ENCODE measurements at places on chromosomes 2 and 18. TPM values are rescaled to one million over a fixed set of nuclear protein-coding genes. Genes with fewer than 3 reads are reported as not detected.

- H3K36me3 ChIP-seq = no peaks in the 10 kb centered on the region
- no peak for DNase-seq
- no peak overlapping the region for H3K4me3 ChIP-seq
- no peak overlapping the region for H3K27ac ChIP-seq
- no peaks in the 10 kb centered on the region for H3K4me1 ChIP-seq
- H3K27me3 ChIP-seq = no peaks in the 10 kb centered on the region
Observed at GRCh38 chr2:985317-985898, 34.8 kb downstream of the SNTG2 start.

Gene TCF23
- 0.39 TPM for total RNA-seq

GRCh38 chr18:48787203-48788151 is 163.3 kb downstream of the SMAD7 start:
- H3K4me3 ChIP-seq = no peak overlapping the region
- H3K27me3 ChIP-seq = no peaks in the 10 kb centered on the region
- no peak overlapping the region for H3K27ac ChIP-seq
- H3K36me3 ChIP-seq = no peaks in the 10 kb centered on the region

Gene MC4R
- not detected for total RNA-seq

GRCh38 chr2:62306751-62307468 is 111.0 kb downstream of the B3GNT2 start:
- H3K4me1 ChIP-seq = no peaks in the 10 kb centered on the region
- H3K4me3 ChIP-seq = no peak overlapping the region
- no peaks in the 10 kb centered on the region for H3K36me3 ChIP-seq
- no peaks in the 10 kb centered on the region for H3K27me3 ChIP-seq
- DNase-seq = no peak

GRCh38 chr2:162312853-162313252 is 5.6 kb downstream of the IFIH1 start:
- no peak overlapping the region for H3K4me3 ChIP-seq
- H3K27me3 ChIP-seq = no peaks in the 10 kb centered on the region
- no peaks in the 10 kb centered on the region for H3K36me3 ChIP-seq
- peaks cover 2% of the 10 kb centered on the region for H3K4me1 ChIP-seq
- DNase-seq = no peak

Gene SNRNP27
- 58.3 TPM for total RNA-seq

GRCh38 chr2:37096568-37096967 is 12.2 kb downstream of the GPATCH11 start:
- H3K27ac ChIP-seq = no peak overlapping the region
- H3K36me3 ChIP-seq = peaks cover 7% of the 10 kb centered on the region
- no peaks in the 10 kb centered on the region for H3K4me1 ChIP-seq

DNA sequence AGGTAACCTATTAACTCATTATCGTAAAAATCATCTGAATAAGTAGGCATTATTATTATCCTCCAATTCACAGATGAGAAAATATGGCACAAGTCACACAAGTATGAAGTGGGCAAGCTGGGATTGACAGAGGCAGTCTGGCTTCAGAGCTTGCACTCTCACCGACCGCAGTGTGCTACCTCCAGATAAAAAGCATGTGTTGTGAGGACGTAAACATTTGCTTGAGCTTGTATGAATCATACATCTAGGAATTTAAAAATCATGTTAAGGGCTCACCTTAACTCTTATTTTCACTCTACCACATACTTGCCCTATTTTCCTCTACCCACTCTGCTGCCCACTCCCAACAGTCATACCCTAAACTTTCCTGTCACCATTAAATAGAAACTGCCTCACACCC is 65.3 kb upstream of the AMMECR1L start:
- H3K36me3 ChIP-seq = peaks cover 9% of the 10 kb centered on the region
- H3K4me1 ChIP-seq = no peaks in the 10 kb centered on the region
- H3K27ac ChIP-seq = no peak overlapping the region

Gene CERS6
- total RNA-seq = 8.3 TPM

- H3K36me3 ChIP-seq = no peaks in the 10 kb centered on the region
- H3K27ac ChIP-seq = no peak overlapping the region
- H3K4me1 ChIP-seq = no peaks in the 10 kb centered on the region
- H3K27me3 ChIP-seq = no peaks in the 10 kb centered on the region
Observed at GRCh38 chr2:134406736-134407135, 152.9 kb downstream of the MGAT5 start.

DNA sequence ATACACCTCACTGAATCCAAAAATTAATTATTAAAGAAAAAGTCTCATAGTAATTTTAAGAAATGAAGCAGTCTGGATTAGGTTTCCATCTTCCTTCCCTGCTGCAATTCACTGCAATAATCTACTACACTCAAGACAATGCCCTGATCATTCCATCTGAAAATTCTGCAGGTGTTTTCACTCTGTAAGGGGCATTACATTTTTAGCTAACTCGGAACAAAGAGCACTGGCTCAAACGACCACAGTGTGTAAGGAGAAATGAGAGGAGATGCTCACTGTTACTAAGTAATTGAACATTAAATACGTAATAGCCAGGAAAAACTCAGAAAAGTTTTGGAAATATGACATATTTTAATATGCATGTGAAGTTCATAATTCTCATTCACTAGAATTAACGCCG is 1.3 kb downstream of the B4GALT6 start:
- H3K27me3 ChIP-seq = no peaks in the 10 kb centered on the region
- no peaks in the 10 kb centered on the region for H3K36me3 ChIP-seq
- H3K4me3 ChIP-seq = no peak overlapping the region
- no peak overlapping the region for H3K27ac ChIP-seq
- DNase-seq = no peak
- H3K4me1 ChIP-seq = no peaks in the 10 kb centered on the region

DNA sequence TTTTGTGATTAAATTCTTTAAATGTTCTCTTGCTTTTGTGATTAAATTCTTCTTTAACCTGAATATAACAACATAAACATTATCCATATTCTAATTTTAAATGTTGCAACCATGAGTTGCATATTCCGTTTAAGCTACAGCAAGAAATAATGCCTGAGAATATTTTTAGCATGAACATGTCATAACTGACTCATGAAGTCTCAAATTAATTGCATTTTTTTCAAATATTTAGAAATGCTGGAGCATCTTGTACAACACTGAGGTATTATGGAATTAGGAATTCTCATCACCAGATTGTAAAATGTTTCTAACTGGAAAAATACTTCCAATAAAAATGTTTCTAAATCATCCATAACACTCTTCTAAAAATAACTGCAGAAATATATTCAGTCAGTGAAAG is 14.7 kb downstream of the ROCK2 start:
- peaks cover 4% of the 10 kb centered on the region for H3K4me1 ChIP-seq
- H3K4me3 ChIP-seq = no peak overlapping the region
- H3K27ac ChIP-seq = no peak overlapping the region
- DNase-seq = no peak
- H3K27me3 ChIP-seq = no peaks in the 10 kb centered on the region

DNA sequence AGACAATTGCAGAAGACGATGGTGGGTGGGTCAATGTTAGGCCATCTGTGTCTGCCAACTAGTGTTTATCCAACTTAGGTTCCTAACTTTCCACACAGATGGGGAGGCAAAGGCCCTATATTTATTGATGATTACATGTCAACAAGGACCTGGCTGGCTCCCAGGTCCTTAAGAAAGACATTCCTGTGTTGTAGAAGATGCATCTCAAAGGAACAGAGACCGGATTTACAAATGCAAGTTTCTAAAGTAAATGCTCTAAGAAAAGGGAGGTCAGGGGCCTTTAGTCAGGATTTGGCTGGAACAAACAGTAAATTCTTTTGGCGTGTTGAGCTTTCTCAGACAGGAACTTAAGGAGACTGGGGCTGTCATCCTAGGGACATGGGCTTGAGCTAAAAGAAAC is 175.0 kb downstream of the SH3BP4 start:
- H3K27ac ChIP-seq = no peak overlapping the region
- no peak for DNase-seq
- H3K27me3 ChIP-seq = no peaks in the 10 kb centered on the region
- H3K4me1 ChIP-seq = no peaks in the 10 kb centered on the region
- no peak overlapping the region for H3K4me3 ChIP-seq

Gene EHD3
- 19.8 TPM for total RNA-seq

GRCh38 chr2:235384624-235385023 is 109.2 kb upstream of the AGAP1 start:
- no peak overlapping the region for H3K27ac ChIP-seq
- H3K4me3 ChIP-seq = no peak overlapping the region
- no peaks in the 10 kb centered on the region for H3K36me3 ChIP-seq
- H3K4me1 ChIP-seq = no peaks in the 10 kb centered on the region
- H3K27me3 ChIP-seq = no peaks in the 10 kb centered on the region

Gene GNAL
- total RNA-seq = 12.0 TPM

Gene GALNT14
- total RNA-seq = 1.7 TPM

Gene AQP4
- total RNA-seq = not detected

GRCh38 chr18:65725251-65726050 is 25.4 kb upstream of the CDH7 start:
- no peak for DNase-seq
- H3K4me1 ChIP-seq = no peaks in the 10 kb centered on the region
- H3K36me3 ChIP-seq = no peaks in the 10 kb centered on the region
- no peak overlapping the region for H3K27ac ChIP-seq
- no peaks in the 10 kb centered on the region for H3K27me3 ChIP-seq

DNA sequence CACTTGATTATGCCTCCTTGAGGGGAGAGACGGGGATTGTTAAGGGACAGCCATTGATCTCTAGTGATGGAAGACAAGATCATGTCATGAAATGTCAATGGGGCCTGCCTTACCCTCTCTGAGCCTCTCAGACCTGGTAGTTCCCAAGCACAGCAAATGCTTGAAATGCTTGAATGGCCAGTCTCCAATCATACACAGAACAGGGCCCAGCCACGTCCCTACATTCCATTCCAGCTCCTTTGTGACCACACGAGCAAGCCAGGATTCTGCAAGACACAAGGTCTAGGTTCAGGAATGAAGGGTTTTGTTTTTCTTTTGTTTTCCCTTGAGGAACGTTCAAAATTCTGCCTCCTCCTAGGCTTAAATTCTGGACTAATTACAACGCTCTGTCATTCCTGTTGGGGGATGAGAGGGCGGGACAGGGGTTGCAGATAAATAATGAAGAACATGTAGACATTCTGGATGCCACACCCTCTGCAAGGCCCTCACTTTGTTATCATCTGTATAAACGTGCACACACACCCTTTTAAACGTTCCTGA is 98.1 kb upstream of the YPEL5 start:
- H3K4me3 ChIP-seq = no peak overlapping the region
- no peak overlapping the region for H3K27ac ChIP-seq
- H3K36me3 ChIP-seq = no peaks in the 10 kb centered on the region
- H3K4me1 ChIP-seq = no peaks in the 10 kb centered on the region
- DNase-seq = no peak

- DNase-seq = no peak
- H3K27ac ChIP-seq = no peak overlapping the region
- H3K4me1 ChIP-seq = peaks cover 2% of the 10 kb centered on the region
- H3K4me3 ChIP-seq = no peak overlapping the region
Observed at GRCh38 chr2:9297156-9297555, 90.5 kb downstream of the ASAP2 start.

- H3K36me3 ChIP-seq = no peaks in the 10 kb centered on the region
- H3K4me3 ChIP-seq = no peak overlapping the region
- no peaks in the 10 kb centered on the region for H3K4me1 ChIP-seq
- no peak for DNase-seq
- no peaks in the 10 kb centered on the region for H3K27me3 ChIP-seq
Observed at GRCh38 chr18:58481321-58482180, 147.3 kb downstream of the ALPK2 start.

DNA sequence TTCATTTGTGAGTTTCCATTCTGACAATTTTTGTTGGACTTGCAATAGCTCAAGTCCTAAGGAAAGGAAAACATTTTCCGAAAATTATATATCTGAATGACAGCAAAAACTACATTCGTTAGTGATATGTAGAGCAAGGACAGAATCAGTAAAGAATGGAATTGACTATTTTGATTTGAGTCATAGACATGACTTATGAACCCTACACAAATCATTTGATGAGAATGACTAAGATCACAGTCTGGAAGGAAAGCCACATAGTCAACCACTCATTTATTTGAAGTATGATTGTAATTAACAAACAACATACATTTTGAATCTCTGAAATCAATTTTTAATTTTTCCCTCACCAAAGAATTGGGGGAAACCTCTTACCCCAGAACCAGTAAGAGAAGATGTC is 231.6 kb upstream of the CRIM1 start:
- H3K27me3 ChIP-seq = no peaks in the 10 kb centered on the region
- no peaks in the 10 kb centered on the region for H3K4me1 ChIP-seq
- H3K27ac ChIP-seq = no peak overlapping the region
- H3K36me3 ChIP-seq = no peaks in the 10 kb centered on the region
- no peak for DNase-seq

Gene TRIB2
- total RNA-seq = 63.4 TPM

DNA sequence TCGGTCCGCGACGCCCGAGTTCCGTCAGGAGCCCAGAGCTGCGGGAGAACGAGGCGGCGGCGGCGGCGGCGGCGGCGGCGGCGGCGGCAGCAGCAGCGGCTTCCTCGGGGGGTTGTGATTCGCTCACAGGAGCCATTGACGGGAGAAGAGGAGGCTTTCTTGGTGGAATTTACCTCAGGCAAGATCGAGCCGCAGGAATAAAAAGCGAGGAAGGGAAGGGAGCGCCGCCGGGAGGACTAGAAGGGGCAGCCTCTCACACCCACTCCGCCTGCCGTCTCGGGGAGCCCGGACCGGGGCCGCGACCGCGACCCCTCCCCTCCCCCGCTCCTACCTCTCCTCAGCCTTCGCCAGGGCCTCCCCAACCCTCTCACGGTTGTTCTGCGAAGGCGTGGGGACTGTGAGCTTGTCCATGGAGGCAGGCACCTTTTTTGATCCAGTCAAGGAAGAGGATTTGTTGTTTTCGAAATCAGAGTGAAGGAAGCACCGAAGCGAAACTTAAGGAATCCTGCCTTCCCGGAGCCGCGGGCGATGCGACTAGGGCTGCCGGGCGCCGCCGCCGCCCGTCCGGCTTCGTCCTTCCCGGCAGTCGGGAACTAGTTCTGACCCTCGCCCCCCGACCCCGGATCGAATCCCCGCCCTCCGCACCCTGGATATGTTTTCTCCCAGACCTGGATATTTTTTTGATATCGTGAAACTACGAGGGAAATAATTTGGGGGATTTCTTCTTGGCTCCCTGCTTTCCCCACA is 506 bp downstream of the BMPR2 start:
- H3K4me3 ChIP-seq = peak overlapping the region; percentile 94
- no peaks in the 10 kb centered on the region for H3K36me3 ChIP-seq
- peak; percentile 61 for DNase-seq
- H3K27me3 ChIP-seq = no peaks in the 10 kb centered on the region

DNA sequence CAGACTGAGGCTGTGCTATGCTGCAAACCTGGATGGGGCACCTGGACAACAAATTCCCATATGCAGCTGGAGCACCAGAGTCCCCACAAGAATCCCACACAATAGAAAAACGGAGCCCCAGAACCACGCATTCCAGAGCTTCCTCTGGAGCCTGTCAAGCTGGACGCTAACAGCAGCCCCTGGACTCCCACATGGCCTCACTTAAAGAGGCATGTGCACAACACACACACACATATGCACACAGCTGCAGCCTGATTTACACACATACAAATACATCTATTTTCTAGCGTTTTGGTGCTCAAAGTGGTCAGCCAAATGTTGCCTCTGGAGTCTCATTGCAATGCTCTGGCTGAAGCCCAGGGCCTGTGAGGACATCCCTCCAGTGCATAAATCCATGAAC is 632.7 kb upstream of the ID2 start:
- no peak overlapping the region for H3K27ac ChIP-seq
- H3K36me3 ChIP-seq = no peaks in the 10 kb centered on the region
- no peak overlapping the region for H3K4me3 ChIP-seq
- no peaks in the 10 kb centered on the region for H3K27me3 ChIP-seq
- DNase-seq = no peak
- no peaks in the 10 kb centered on the region for H3K4me1 ChIP-seq
